NCI-H2029 (cell line): ENCODE measurements at places on chromosomes 2 and 18.

- DNase-seq, result no peak
Measured at GRCh38 chr2:233802132-233802815, 24.1 kb downstream of the MROH2A start.

DNA sequence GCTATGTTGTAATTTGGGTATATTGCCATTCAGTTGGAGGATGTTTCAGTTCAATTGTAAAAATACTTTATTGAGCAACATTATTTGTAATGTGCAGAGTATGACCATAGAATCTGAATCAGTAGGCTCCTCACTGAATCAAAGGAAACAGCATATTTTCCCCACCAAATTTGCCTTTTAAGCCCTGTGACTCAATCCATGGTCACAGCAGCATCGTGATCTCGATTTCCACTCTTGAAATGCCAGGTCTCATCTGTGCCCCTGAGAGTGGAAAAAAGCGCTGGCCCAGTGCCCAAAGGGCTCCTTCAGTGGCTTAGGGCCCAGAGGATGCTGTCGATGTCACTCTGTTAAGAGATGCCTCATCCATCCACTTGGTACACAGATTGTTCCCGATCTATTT is 57.5 kb downstream of the FHOD3 start:
- DNase-seq, result no peak

- DNase-seq, result no peak
Measured at GRCh38 chr2:217792626-217793527, 209.9 kb downstream of the TNS1 start.

DNA sequence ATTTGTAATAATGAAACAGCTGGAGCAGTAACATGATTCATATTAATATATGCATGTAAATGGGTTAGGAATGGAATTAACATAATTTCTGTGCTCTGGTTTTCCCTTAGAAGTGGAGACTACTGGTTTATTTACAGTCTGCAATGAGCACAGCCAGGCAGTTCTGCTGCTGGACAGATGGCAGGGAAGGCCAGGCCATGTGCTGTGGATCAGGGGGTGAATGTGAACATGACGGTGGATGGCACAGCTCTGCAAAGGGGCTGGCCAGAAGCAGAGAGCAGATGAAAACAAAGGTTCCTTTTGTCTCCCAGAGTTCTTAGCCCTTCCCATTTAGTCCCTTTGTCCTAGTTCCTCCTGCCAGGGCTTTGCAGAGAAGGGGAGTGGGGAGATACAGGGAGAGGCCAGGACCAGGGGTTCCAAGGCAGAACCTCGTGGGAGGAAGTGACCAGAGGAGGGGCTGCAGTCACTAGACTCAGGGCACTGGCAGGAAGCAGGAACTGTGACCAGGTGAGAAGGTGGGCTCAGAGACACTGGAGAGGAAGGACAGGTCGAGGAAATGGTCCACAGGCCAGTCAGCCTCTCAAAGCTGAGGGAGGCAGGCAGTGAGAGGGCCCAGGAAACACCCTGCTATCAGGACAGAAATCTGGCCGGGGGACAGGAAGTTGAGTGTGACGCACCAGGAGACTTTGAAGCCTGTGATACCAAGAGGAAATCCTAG is 112.9 kb upstream of the ATP8B1 start:
- no peak for DNase-seq

DNA sequence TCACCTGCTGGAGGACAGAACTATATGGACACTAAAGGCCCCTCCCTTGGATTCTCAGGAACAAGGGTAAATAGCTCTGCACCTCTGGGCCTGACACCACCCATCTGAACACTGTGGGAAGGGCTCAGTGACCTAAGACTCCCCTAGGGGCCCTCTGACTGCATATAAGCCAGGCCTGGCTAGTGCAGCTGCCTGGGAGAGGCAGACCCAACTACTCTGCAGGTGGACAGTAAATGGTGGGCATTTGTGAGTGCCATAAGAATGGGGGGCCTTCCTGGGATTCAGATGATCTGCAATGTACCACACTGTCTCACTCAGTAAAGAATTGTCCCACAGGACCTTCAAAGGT is 11.2 kb upstream of the WIPF1 start:
- DNase-seq, result no peak

GRCh38 chr2:54638774-54639187 is 84.7 kb upstream of the EML6 start:
- DNase-seq, result no peak

GRCh38 chr2:50415392-50415791 is 616.5 kb downstream of the NRXN1 start:
- no peak for DNase-seq

- DNase-seq, result no peak
Measured at GRCh38 chr2:69456950-69457445, 19.8 kb upstream of the NFU1 start.

DNA sequence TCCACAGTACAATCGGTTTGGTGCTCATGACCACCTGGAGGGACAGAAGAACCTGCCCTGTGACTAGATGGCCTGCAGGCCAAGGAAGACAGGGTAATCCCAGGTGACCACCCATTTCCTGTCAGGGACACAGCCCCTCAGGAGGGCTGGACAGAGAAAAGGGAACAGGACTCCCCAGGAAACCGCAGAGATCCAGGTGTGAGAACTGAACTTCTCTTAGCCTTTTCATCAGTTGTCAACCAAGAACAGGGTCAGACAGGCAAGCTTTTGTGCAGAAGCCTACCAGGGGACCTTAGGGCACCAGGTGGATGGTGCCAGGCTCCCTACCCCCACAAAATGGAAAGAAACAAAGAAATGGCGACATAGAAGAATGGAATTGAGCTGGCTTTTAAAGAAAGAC is 132.3 kb downstream of the HDAC4 start:
- no peak for DNase-seq

DNA sequence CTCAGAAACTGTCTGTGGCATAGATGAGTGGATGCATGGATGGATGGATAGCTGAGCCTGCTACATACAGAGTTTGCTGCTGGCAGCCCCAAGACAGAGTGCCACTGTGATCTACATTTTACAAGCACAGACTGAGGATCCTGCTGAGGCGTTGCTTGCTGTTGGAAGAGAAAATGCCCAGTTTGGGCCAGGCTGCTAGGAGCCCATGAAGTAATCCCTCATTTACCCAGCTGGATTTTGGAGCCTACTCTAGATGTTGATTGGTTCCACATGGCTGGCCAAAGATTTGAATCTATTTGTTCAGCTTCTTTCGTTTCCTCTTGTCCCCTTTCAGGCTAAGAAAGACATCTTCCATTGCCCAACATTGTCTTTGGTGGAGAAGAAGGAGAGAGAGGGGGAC is 261.3 kb downstream of the CLIP4 start:
- no peak for DNase-seq

DNA sequence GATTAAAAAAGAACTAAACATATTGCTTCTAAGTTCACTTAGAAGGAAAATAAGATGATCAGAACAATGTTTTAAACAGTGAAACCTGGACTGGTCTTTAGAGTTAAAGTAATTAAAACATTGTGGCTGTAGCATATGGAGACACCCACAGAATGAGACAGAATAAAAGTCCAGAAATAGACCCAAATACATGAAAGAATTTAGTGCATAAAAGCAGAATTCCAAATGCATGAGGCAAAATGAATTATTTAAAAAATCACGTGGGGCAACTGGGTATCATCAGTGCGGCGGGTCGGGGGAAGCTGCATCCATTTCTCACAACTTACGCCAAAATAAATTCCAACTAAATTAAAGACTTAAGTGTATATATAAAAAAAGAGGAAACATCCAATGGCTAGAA is 12.1 kb downstream of the RNF149 start:
- DNase-seq, result no peak
